ENCODE measurements at places on chromosomes 3 and 15.

- no peak for DNase-seq
Observed at GRCh38 chr3:135991621-135992020, 26.1 kb downstream of the PPP2R3A start.

- no peak for DNase-seq
Observed at GRCh38 chr15:57923750-57924149, 141.8 kb downstream of the ALDH1A2 start.

DNA sequence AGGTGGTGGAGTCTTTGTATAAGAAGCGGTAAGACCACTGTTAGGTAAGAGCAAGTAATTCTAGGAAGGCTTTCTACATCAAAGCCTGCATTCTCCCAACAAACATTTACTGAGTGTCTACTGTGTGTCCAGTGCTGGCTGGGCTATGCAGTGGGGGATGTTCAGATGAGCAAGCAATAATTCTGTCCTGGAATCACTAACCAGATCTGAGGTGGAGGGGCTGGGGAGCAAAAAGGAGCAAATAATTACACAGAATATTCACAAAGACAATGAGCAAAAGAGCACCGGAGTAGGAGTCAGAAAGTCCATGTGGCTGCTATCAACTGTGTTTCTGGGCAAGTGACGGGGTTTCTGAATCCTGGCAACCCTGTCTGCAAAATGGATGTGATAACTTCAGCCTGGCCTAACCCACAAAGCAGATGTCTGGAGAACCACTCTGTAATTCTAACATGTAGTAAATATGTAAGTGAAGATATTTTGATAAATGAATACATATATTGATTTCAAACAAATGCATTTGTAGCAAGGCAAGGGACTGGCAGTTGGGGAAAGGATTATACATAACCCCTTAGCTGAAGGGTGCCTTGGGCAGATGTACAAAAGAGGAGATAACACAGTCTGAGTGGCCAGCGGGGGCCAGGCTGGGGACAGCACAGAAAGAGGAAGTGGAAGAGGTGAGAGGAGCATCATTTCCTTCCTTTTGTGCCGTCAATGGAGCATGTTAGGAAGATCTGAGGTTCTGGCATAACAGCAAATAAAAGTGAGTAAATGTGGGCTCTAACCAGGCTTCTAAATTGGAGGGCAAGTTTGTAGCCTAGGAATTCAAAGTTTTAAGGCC, 28.8 kb downstream of the CYP8B1 start:
- no peak for DNase-seq

- DNase-seq = no peak
Observed at GRCh38 chr3:59810606-59811005, 760.8 kb upstream of the CFAP20DC start.

GRCh38 chr3:150871192-150871591, 34.0 kb downstream of the MINDY4B start:
- no peak for DNase-seq

- DNase-seq = no peak
Observed at GRCh38 chr3:87101861-87102625, 111.1 kb upstream of the VGLL3 start.

DNA sequence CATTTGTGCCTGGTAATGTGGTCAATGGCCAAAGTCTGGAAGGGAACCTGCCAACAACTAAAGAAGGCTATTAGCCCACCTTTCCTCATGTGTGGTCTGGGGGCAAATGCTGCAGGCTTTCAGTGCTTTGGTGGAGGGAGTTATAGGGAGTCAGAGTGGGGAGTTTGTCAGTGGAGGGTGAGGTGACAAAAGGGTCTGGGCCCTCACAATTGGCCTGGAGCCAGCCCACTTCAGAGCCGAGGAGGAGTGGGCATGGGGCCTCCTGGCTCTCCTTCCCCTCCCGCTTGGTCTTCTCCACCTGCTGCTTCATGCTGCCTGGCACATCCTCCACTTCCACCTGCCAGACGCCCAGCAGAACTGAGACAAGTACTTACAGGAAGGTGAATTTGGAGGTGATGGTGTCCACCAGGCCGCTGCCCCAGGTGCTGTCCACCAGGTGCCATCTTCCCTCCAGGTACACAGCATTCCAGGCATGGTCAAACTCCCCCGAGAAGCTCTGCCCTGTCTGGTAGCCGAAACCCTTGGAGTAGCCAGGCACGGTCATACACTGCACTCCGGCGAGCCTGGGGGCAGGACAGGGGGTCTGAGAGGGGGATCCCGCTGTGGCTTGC, 40.9 kb downstream of the KY start:
- DNase-seq = peak; percentile 41

DNA sequence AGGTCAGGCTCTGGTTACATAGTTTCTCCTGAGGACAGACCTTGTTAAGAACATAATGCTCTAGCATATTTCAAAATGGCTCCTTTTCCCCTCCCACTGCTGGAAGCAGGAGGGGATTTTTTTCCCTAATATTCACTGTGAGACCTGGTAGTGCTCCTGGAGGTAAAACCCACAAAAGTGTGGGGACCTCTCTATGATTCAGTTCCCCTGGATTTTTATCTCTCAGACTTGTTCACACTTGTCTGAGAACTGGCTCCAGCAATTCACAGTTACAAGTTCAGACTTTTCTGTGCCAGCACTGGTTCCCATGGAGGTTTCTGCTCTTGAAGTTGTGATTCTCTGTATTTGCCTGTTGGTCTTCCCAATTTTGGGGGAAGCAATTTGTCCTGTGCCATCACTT, 36.3 kb upstream of the PCOLCE2 start:
- no peak for DNase-seq

DNA sequence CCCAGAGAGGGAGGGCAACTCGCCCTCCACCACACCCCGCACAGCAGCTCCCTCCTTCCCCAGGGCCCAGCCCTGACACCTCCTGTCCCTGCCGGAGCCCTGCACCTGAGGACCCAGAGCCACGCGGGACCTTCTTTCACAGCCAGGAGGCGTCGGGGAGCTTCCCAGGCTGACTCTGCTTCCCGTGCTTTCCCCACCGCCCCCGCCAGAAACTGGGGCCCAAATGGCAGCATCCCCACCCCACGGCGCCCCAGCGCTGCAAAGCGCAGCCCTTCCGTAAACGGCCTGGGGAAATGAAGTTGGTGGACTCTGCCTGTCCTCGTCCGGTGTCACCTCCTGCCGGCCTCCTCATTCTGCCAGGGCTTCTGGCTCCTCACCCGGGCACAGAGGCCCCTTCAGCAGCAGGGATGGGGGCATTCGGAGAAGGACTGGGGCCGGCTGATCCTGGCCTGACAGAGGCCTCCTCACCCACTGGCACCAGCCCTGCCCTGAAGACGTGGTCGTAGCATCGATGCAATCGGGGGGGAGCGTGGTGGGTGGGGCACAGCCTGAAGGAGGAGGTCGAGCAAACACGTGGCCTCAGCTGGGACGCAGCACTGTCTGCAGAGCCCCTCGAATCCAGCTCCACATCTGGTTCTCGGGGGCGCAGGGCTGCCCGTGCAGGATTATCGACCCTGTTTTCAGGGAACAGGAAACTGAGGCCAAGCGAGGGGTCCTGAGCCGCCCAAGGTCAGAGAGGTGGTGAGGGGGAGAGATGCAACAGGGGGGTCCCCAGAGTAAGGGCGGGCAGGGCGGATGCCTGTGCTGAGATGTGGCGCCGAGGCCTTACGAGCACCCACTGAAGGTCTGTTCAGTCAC, 235.4 kb downstream of the XXYLT1 start:
- no peak for DNase-seq

DNA sequence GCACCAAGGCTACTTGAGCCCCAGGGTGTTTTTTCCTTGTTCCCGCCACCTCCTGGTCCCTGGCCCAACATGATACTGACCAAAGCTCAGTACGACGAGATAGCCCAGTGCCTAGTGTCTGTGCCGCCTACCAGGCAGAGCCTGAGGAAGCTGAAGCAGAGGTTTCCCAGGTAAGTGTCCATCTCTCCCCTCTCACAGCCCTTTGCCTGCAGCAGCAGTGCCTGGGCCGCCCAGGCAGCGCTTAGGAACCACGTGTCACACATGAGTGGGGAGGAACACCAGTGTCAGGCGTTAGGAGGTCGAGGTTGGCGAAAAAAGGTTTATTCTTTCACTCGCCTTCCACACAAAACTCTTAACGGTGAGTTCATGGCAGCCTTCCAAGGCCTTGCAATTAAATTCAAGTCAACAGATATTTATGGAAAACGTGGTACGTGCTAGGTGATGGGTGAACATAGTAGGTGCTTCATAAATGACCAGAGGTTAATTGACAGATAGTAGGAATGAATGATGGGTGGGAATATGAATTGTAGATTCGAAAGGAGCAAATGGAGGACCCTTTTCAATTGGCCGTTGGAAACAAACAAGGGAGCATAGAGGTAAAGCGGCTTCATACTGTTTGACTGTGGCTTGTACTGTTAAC, 486 bp downstream of the CDIN1 start:
- DNase-seq = no peak

DNA sequence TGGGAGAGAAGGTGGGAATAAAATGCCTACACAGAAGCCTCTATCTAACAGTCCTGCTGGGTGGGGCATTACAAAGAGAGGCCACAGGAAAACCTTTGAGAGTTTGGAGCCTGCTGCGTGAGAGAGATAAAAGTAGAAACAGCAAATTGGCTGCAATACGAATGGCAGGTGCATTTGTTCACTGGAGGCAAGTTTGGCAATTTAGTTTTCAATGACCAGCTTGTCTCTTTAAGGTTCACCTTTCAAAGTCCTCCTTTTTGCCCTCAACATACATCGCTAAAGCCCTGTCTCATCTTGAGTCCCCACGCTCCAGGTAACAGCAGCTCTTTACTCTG, 405.7 kb downstream of the LSAMP start:
- DNase-seq = no peak

DNA sequence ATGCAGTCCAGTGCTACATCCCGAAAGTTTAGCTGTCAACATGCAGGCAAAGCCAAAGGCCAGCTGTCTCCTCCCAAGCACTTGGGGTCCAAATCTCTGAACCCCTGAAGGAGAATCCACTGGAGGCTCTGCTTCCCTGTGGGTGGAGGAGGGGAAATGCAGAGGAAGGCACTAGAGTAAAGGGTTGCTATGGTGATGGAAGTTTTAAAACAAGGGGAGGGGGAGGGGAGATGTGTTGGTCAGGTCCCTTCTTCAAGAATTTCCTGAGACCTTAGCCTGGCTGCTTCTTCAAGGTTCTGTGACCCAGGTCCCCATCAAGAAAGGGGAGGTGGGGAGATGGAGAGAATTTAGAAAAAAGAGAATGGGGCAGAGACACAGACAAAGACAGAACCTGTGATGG, 2.3 kb downstream of the CAMKV start:
- no peak for DNase-seq

- no peak for DNase-seq
Observed at GRCh38 chr3:28606283-28606682, 257.7 kb upstream of the AZI2 start.

GRCh38 chr3:42960282-42960681, 18.8 kb upstream of the GASK1A start:
- DNase-seq = no peak

DNA sequence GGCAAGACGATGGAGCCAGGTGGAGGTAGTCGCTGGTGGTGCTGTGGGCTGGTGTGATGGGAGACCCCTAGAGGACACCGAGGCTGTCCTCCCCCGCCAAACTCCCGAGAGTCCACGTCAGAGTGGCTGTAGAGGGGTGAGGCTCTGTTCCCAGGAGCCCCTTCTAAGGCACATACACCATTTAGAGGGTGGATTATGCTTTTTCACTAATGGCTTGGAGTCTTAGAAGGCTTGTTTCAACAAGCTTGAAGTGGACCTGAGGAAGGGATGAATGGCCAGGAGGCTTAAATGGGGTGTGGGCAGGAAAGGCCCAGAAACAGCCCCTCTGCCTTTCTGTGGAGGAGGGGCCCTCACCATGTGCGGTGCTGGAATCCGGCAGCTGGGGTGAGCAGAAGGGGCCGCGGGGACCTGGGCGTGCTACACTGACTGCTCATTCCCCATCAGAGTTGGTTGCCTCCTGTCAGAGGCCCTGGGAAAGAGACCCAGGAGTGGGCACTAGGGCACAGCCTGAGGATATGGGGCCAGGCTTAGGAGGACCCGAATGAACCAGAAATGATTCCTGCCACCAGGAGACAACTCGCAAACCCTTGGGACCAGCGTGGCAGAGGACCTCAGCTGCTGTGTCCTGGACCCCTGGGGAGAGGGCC, 66.2 kb downstream of the FEM1B start:
- no peak for DNase-seq
